Fibroblast of skin of right quadriceps (primary cell): ENCODE measurements at places on chromosomes 12 and 14.

GRCh38 chr14:68247676-68248268, 428.2 kb downstream of the RAD51B start:
- peak; percentile 47 for DNase-seq

GRCh38 chr14:66468778-66469367, 17.3 kb upstream of the CCDC196 start:
- no peak for DNase-seq

DNA sequence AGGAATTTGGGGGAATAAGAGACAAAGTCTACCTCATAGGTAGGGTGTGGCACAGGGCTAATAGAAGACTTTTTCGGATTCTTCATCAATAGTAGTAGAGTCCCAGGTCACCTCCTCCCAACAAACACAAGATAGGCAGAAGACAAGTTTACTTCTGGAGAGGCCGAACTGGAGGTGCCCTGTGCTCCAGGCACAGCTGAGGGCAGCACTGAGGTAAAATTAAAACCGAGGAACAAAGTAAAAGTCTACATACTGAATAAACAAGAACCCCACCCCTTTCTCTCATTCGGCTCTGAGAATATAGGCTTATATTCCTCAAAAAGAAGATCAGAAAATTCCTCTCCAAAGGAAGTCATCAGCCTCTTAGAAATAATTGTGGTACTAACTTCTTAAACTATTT, 161.5 kb downstream of the SEC23A start:
- no peak for DNase-seq

DNA sequence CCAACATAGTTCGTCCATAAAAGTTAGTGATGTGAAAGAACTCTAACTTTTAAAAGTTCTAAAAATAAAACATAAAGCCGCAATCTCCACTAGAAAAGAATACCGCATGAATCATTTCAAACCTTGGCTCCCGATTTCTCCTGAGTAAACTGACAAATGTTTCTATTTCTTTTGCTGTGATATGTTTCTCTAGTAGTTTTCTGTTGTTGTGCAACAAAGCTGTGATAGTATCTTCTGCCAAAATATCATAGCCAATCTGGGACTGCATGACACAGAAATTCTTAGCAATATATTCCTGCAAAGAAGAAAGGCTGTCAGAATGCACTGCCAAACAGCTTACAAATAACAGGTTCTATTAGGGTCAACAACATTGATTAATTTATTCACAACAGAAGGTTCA, 174.0 kb downstream of the ITPR2 start:
- DNase-seq: peak; percentile 63
